ENCODE measurements at places on chromosomes 7 and 10.
A peak's percentile ranks its signal among the peaks of the same experiment; 100 is the strongest.

DNA sequence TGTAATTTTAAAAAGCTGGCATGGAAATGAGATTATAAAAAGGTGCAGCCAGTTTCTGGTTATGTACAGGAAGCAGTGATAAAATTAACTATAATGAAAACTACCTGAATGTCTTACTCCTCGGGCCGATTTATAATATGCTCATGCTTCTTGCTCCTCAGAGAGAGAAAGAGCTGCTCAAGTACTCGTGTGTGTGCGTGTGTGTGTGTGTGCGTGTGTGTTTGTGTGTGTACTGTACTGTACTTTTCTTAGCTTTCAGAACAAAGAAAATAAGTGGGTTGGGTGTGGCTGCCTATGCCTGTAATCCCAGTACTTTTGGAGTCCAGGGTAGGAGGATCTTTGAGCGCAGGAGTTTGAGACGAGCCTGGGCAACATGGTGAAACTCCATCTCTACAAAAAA lies 96.6 kb upstream of the NMT2 start:
- DNase-seq: no peak

DNA sequence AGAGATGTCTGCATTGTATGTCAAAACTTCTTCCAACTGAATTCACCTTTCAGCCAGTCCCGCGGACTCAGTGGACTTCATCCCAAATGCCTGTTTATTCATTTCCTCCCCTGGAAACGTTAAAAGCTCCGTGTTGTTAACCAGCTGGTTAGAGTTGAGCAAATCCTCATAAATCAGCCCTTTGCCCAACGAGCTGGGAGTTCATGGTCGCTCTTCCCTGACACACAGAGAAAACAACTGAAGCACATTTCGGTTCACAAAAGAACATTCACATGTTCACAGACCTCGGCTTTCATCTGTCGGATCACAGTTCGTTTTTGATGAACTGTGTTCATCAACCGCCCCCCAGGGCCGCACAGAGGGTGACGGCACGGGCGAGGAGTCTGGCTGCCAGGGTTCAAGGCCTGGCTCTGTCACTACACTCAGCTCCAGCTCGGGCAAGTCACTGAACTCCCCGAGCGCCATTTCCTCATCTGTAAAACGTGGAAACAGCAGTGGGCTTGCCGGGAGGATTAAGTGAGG lies 62.6 kb downstream of the GLI3 start:
- no peak for DNase-seq

DNA sequence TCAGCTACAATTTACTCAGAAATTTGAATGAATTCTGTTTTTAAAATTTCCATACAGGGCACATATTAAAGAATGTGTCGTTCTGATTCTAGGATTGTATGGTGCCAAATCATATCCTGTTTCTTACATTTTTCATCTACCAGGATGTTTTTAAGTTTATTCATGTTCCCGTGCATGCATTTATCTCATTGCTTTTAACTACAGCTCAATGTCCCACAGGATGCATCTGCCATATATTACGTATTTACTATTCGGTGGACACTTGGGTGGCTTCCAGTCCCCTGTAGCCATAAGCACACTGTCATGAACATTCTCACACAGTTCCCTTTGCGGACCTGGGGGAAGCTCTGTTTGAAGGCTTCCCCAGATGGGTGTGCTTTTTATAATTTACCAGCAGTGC lies 122.3 kb downstream of the CCDC71L start:
- no peak for DNase-seq

DNA sequence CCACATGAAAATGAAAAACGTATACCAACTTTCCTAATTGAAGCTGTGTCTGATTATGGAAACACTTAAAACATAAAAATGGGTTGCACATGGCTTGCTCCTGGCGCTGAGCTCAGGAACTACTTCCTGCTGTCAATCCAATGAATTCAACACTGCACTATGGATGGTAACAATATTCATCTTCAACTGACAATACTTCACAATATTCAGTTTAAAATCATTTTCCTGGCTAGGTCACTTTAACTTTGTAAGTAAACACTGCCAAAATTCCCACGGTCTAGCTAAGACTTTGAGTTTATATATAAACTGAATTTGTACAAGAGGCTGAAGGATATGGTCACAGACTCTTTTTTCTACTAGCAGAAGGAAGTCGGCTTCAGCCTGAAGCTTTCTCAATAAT lies 556.9 kb downstream of the TNS3 start:
- no peak for DNase-seq

DNA sequence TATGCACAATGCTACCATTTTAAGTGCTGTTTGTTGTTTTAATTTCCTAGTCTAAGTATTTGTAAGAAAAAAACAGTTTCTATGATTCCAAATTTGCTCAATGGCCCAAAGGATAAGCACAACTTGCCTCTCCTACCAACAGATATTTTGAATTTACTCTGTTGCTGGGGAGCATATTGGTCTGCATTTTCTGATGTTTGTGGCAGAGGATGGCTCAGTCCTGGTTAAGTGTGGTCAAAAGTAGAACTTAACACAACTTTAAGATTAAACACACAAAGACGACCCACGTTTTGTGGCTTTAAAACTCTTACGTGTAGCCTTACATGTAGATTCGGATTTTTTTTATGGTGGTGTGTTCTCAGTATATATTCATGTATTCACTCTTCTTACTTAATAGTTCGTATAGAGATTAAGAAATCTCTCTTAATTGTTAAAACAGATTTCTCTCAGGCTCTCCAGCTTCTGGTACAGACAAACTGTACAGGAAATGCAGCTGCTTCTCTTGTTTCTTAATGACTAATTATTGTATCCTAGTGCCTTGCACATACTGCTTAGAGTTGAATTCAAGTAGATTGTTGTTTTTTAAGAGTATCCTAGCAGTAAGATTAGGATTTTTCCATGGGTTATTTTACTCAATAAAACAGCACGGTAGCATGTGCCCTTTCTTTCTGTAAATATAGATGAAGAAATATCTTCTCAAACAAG lies 86.2 kb downstream of the GPR85 start:
- DNase-seq: no peak

DNA sequence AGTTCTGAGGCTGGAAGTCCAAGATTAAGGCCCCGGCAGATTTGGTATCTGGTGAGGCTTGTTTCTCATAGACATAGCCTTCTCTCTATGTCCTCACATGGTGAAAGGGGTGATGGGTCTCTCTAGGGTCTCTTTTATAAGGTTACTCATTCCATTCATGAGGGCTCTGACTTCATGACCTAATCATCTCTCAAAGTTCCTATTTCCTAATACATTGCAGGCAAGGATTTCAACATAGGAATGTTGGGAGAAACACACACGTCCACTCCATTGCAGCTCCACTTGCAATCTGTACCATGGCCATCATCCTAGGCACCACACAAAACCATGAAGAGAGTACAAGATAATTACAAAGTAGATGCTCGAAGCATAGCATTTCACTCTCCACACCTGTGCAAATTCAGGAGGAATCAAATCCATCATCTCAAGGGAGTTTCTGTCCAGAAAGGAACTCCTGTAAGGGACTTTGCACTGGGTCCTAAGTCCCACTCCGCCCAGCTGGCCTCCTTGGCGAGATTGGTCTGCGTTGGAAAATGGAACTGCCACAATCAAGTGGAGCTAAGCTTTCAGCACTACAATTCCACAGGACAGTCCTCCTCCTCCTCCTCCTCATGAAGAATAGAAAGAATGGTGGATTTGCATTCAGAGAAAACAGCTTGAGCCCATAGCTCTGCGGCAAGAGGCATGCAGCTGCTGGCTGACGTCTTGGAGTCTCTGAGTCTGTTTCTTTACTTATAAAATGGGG lies 8.8 kb downstream of the DDC start:
- peak; percentile 56 for DNase-seq

DNA sequence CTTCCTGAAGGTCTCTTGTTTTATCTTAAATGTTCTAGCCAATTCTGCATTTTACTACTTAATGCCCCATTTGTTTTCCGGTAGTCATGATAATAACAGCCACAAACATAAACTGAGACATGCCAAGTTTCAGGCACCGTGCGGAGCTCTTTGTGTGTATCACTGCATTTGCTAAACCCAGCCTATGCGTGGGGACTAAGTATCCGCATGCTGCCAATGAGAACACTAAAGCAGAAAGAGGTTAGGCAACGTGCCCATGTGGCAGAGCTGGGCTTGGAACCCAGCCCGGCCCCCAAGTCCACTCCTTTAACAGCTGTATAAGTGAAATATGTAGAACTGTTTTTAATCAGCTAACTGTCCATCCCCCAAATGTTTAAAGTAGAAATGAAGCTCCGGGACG lies 54.1 kb downstream of the SLIT1 start:
- DNase-seq: no peak

DNA sequence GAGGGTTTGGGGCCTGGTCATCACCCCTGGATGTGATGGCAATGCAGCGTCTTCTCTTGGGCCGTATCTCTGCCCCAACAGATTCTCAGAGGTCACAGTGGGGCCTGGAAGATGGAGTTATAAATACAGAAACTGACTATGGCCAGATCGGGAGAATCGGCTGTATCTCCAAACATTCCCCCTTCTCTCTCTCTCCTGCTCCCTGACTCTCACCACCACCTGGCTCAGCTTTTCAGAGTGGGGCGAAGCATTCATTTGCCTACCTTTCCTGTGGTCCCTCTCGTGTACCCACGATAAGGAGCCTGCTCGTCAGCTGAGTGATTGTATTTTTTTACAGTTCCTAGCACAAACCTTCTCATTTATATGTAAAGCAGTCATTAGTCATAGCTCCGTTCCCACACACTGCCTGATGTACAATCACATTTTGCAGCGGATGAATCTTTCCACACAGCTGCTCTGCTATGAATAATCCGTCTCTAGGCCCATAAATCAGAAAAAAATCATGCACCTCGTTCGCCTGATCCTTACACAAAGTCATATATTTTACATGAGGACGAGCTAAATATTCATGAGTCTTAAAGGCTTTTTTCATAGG lies 23.2 kb upstream of the BTRC start:
- no peak for DNase-seq

DNA sequence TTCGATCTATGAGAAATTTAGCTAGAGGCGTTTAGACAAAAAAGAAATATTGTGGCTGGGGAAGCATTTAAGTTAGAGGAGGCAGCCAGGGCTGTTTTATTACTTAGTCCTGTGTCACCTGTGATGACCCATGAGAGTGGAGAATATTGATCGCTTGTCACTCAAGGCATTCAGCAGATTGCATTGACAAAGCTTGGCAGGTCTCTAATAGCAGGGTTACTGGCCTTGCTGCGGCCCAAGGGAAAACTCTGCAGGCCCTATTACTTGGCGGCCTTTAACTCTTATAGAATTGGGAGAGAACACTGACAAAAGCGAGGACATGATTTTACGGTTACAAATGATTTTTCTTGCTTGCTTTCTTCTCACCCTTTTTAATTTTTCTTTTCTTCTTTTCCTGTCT lies 473.5 kb downstream of the AUTS2 start:
- DNase-seq: no peak

DNA sequence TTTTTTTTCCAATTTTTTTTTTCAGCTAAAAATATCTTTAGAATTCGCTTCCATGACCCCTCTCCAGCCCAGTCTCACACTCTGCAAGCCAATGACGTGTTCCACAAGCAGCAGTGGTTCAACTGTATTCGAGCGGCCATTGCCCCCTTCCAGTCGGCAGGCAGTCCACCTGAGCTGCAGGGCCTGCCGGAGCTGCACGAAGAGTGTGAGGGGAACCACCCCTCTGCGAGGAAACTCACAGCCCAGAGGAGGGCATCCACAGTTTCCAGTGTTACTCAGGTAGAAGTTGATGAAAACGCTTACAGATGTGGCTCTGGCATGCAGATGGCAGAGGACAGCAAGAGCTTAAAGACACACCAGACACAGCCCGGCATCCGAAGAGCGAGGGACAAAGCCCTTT lies 42.8 kb downstream of the CALML5 start:
- DNase-seq: no peak

DNA sequence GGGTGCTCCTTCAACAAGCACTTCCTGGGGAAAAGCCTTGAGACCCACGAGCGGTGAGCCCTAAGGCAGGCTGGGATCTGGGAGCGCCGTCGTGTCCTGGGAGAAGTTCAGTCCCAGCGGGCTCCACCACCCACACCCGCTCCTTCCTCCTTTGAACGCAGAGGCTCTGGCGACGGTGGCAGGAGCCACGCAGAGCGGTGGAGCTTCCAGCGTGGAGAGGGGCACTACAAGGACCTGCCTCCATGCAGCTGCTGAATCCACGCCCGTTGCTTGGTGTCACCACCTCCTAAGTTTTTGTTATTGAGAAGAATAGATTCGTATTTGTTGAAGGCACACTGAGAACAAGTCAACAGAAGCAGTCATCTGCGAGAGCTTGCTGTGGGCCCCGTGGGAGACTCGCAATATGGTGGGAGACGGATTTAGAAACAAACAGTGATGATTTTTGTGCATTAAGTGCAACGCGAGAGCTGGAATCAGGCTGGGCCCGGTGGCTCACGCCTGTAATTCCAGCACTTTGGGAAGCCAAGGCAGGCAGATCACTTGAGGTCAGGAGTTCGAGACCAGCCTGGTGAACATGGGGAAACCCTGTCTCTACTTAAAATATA lies 60.1 kb upstream of the SDK1 start:
- DNase-seq: no peak

GRCh38 chr7:23004247-23004520 lies 9.7 kb downstream of the HYCC1 start:
- DNase-seq: no peak

- DNase-seq: peak; percentile 42
Measured at GRCh38 chr10:28580825-28581224, 47.9 kb downstream of the WAC start.

GRCh38 chr7:155402941-155403340 lies 55.0 kb upstream of the EN2 start:
- DNase-seq: no peak

GRCh38 chr7:31310321-31310935 lies 30.1 kb downstream of the NEUROD6 start:
- DNase-seq: no peak

GRCh38 chr7:128398016-128398840 lies 11.6 kb downstream of the IMPDH1 start:
- peak; percentile 66 for DNase-seq
